ENCODE measurements at places on chromosomes 2 and 18.

DNA sequence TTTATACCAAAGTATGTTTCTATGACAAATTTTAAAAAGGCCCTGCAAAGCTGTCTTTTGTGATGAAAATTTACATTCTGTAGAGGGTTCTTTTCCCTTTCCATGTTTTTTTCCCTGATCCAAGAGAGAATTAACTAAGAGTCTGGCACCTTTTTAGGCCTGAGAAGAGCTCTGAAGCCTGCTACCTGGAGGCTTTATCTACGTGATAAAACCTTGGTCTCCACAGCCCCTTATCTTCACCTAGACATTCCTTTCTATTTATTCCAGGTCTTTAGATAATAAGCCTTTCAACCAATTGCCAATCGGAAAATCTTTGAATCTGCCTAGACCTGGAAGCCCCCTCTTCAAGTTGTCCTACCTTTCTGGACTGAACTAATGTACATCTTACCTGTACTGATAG is 774.1 kb upstream of the LRRTM1 start:
- no peak for DNase-seq

- DNase-seq, result no peak
Measured at GRCh38 chr2:240825476-240825875, 5.5 kb upstream of the KIF1A start.

DNA sequence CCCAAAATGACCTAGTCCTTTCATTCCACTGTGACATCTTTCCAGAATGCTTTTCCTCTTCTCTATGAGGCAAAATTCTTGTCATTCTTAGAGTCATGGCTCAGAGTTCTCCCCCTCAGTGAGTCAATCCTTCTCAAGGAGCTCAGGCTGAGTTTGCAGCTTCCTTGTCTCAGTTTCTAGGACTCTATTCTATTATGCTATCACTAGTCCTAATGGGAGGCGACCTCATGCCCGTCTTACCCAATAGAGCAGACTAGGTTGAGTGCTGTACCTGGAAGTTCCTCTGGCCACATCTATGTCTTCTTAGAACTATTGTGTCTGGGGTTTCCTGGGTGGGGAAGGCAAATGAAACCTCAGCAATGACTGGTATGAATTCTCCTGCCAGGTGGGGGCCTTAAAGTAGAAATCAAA is 51.5 kb downstream of the HAUS1 start:
- DNase-seq, result peak; percentile 37

DNA sequence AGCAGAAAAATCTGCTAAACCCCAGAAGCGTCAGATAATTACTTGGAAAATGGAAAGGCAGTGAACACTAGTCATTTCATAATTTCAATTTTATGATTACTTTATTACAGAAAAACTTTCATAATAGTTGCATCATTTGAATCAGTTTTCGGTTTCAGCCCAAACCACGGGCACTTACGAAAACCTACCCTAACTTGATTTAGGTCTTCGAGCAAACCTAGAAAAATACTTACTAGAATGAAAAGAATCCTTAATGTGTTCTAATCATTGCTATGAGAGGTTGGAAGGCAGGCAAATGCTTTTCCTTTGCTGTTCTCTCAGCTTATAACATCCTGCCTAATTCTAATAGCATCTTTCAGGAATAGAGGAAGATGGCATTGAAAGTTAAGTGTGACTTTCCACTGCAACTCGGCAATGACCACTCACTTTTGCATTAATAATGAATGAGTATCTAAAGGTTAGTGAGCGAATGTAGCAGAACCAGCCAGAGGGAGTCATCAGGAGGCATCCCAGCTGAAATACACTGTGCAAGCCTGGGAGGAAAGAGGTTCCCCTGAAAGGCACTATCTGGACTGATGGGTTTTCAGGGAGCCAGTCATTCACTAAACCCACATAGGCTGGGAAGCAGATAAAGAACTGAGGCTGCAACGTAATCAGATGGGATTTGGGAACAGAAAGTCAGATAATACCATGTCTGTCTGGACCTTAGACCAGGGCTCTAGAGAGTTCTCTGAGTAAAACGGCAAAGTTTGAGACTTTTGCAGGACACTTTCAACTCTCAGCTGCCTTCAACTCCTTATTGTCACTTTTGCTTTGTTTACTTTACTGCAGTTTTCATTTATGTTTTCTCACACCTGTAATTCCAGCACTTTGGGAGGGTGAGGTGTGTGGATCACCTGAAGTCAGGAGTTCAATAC is 520.8 kb downstream of the RNF144A start:
- DNase-seq, result no peak

DNA sequence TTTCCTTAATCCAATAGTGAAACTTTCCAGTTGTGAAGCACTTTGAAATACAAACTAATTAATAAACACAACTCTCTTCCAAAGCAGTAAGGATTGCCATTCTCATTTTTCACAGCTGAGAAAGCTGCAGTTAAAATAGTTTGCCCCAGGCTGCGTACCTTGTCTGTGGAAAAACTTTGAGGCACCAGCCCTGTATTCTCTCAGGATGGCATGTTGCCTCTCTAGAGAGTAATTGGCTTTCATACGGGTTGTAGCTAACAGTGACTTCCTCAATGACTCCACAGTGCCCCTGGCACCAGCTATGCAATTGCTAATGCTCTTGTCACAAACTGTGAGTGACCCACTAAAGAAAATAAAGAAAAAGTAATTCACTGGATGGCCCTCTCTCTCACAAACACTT is 345.7 kb downstream of the MTX2 start:
- DNase-seq, result no peak

- no peak for DNase-seq
Measured at GRCh38 chr18:3248062-3248657, 559 bp downstream of the MYL12A start.

DNA sequence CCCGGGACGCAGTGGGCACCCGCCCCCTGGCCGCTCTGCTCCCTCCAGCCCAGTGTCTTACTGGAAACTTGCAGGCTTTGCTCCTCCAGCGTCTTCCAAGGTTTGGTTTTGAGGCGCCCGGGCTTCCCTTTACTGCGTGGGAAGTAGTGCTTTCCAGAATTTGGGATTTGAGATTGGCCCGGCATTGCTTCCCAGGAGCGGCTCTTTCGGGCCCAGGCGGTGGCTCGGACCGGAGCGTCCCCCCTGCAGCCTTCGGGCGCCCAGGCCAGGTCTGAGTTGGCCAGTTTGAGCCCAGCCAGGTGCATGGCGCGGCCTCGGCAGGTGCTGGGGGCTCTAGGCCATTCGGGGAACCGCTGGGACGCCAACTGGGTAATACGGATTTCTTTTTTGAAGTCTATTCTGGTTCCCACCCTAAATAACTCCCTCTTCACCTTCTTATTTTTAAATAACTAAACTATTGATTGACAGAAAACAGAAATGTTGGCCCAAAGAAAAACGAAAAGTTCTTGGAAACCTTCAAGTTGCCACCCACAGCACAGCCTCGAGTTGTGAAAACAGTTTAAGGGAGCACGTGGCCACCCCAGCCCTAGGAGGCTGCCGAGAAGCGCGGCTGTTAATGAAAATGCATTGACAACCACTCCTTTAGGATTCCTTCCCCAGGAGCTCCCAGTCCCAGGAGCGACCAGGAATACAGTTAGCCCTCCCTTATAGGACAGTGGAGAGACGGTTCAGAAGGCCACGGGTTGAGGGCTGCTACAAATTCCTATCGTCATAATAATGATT is 766 bp downstream of the SNTG2 start:
- no peak for DNase-seq

DNA sequence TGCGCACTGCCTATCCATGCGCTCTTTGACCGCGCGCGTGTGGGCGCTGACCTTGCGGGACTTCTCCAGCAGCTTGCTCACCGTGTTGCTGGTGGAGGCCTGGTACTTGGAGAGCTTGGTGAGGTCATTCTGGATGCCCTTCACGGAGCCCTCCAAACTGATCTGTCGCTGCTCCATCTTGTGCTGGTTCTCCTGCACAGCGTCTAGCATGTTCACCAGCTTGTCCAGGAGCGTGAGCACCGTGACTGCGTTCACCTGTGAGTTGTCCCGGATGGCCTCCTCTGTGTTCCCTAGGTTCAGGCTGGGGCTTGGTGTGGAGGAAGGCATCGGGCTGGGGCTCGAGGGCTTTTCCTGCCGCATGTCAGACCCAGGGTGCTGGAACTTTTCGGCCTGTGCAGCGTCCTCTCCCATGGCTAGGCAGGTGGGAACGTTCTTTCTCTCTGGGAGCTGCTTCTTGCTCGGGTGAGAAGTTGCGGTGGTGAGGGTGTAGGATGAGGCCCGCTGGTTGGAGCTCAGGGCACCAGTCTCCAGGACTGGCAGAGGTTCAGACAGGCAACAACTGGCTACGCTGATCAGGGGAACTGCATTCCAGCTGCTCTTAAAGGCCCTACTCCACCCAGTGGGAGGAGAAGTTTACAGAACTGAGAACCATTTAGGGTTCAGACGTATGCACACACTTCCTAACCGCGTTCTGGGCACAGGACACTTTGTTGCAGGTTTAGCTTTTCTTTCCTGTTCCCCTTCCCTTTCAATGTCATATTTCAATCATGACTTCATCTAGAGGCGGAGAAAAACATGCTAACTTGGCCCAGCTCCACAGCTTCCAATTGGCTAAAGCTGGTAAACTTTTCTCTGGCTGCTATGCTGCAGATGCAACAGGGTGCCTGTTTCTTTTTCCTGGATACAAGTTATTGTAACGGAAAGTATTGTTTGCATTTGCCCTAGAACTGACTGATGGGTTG is at the start of gene CAVIN2:
CAVIN2 (minus strand) TSS at position 574 of the 962 bp plus-strand sequence; CDS start at position 411, 163 bp downstream.
- no peak for DNase-seq

DNA sequence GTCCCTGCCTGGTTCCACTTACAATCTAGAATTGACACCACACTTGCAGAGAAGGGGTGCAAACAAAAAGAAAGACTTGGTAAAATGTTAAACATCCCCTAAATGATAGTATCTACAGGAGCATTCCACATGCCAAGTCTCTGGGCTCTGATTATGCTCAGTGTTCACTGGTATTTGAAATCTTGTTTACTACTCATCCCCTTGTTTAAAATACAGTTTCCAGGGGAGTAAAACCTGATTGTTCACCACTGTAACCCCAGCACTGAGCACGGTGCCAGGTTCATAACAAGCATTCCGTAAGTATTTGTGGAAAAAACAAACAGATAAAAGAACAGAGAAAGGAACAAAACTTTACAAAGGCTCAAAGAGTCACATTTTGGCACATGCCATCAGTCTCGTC is 11.7 kb downstream of the EPB41L3 start:
- no peak for DNase-seq

DNA sequence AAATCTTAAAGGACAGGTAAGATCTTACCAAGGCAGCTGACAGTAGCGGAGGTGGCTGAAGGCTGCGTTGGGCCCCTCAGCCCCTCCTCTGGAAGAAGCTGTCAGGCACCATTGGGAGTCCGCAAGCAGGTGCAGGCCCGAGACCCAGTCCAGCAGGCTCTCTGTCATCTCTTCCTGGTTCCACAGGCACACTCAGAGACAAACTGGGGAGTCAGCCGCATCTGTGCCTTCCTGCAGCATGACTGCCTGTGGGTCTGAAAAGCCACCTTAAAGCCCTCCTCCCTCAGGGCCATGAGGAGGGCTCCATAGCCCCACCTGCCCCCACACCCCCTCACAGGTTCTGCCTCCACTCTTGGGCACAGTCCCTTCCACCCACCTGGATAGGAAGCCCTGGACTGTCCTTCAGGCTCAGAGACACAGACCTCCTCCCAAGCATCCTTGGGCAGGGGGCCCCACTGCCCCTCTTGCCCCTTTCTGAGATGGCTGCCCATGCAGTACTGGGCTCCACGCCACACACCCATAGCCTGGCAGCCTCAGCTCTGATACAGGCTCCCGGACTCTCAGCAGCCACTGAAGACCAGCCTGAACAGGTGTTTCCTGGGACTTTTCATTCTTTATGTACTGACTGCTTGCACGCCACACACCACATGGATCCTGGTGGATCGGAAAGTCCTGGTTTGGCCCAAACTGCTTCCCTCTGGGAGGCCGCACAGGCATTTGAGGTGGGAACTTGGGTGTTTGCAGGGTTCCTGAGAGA is 239.8 kb downstream of the SEPTIN10 start:
- DNase-seq, result no peak

- no peak for DNase-seq
Measured at GRCh38 chr2:119753041-119753929, 6.4 kb upstream of the PTPN4 start.

DNA sequence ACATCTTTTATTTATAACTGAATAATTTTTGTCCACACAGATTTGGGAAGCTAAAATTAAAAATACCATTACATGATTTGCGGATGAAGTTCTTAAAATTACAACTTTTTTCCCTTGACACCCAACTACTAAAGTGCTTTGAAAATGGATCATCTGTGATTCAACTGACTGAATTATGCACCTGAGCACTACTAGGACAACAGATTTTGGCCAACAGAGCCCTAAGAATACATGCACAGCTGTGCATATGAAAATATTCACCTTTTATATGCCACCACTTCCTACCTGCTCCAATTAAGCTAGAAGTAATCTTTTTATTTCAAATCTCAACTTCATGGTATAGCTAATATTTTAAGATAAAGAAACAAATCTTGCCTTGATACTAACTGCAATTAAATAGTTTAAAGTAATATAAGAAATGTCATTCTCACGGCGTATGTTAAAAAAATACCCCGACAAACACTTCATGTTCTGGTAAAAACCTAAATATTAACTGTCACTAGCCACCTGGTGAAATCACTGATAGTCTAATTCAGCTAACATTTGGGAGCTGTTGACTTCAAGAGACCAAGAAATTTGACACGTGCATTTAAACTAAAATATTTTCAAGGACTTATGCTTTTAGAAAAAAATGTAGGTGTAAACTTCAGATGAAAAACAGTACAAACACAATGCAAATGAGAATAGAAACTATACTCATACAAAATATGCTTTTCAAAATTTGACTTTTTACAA is 153.7 kb downstream of the SRBD1 start:
- no peak for DNase-seq

DNA sequence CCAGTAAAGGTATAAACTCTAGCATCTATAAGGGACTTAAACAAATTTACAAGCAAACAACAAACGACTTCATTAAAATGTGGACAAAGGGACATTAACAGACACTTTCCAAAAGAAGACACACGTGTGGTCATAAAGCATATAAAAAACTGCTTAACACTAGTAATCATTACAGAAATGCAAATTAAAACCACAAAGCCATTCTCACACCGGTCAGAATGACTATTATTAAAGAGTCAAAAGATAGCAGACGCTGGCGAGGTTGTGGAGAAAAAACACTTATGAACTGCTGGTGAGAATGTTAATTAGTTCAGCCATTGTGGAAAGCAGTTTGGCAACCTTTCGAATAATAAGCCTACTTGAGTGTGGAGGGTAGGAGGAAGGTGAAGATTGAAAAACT is 217.1 kb upstream of the DLGAP1 start:
- DNase-seq, result no peak

DNA sequence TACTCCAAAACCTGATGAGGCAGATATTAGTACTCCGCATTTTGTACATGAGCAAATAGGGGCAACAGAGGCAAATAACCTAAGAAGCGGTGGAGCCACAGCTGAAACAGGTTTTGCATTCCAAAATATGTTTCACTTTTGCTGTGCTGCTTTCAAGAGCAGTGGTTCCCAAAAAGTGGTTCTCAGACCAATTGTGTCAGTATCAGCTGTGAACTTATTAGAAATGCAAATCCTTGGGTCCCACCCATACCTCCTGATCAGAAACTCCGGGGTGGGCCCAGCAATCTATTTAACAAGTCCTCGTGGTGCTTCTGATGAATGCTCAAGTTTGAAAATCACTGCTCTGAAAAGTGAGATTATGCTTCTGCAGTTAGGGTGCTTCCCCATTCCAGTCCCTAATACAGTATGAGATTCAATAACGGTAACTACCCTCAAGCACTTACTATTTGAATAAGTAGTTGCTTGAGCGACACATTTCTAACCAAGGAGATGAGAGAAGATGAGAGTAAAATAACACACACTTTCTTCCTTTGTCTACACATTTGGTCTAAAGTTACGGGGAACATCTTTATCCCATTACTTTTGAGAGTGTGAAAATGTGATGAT is 17.8 kb upstream of the TCF4 start:
- DNase-seq, result no peak

All from activated CD4-positive, alpha-beta T cell treated with anti-CD3 and anti-CD28 coated beads, Interleukin-2, amount 50 U/mL, for 48 hours (primary cell).